ENCODE measurements at places on chromosomes 11 and 22.

DNA sequence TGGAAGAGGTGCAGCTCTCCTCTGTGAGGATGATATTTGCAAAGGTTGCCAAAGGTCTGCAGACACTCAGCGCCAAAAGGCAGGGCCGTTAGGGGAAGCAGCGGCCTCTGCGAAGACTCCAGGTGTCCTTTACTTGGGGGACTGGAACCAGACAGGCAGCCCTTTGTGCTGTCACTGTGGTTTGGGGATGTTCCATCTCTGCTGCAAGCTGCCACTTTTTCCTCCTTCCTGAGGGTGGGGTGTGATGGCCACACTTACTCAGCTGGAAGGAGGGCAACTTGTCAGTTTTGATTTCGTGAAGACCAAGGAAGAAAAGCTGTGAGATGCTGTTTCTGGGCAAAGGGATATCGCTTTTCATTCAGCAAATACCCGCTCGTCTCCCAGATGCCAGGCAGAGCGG, 96.5 kb upstream of the PRR5 start:
- DNase-seq = no peak

DNA sequence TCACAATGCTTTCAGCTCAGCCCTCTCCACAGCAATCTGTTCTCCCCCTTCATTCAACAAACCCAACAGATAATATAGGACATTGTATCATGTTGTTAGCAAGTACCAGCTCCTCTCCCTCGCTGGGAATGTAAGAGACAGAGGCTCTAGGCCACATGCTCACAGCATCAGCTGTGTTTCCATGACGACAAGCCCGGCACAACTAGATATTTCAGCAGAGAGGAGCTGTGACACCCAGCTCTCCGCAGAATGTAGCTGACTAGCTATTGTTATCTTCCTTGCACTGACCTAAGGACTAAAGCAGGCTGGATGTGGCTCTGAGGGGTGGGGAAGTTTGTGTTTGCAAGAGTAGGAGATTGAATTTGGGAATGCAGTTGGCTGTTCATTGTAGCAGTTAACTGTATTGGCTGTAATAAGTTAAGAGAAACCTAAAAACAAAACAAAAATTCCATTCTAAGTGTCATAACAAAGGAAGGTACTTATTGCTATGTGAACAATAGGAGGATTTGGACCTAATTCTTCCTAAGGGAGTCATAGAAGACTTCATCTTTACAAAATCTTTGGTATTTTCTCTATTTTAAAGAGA, 28.0 kb upstream of the RRAS2 start:
- DNase-seq = no peak

DNA sequence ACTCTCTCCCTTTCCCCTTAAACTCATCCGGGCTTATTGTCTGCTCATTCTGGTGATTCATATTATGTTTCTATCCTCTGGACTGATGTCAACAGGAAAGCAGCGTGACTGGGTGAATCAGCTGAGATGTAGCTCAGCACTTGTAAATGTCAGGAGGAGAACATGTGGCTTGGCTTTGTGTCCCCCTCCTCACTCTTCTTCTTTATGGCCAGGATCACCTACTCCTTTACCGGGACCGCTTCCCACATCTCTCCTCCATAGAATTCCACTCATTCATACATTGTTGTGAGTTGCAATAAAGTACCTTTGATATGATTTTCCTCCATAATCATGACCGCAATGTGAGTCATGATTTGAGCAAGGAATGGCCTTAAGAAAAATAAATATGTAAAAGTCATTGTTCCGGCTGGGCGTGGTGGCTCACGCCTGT, 15.8 kb upstream of the SYN3 start:
- peak; percentile 64 for DNase-seq

GRCh38 chr22:27466229-27466628, 335.3 kb downstream of the MN1 start:
- no peak for DNase-seq

- DNase-seq = no peak
These were observed at the start of gene MDK for GRCh38 chr11:46381048-46381818. Gene MDK (plus strand): TSS chr11:46381669. CDS start chr11:46382058, 389 bp downstream.

DNA sequence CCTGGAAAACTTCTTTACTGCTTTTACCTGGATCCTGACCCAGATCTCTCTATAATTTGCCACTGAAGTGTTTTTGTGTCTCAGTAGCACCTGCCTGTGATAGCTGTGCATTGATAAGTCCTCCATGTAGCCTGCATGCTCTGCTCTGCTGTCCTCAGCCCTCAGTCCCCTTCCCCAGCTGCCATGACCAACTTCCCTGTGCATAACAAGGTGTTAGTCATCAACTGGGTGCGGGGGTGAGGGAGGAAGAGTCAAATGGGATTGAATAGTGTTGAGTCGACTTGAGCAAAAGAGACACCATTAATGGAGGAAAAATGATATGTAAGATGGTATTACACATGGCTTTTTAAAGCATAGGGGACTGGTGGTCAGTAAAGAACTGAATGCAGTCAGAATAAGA, 92.2 kb upstream of the PLET1 start:
- DNase-seq = no peak

- no peak for DNase-seq
These were observed 21.8 kb downstream of the OR5AN1 start for GRCh38 chr11:59380263-59381059.

- DNase-seq = no peak
These were observed 54.7 kb downstream of the TRMU start for GRCh38 chr22:46390105-46390651.

DNA sequence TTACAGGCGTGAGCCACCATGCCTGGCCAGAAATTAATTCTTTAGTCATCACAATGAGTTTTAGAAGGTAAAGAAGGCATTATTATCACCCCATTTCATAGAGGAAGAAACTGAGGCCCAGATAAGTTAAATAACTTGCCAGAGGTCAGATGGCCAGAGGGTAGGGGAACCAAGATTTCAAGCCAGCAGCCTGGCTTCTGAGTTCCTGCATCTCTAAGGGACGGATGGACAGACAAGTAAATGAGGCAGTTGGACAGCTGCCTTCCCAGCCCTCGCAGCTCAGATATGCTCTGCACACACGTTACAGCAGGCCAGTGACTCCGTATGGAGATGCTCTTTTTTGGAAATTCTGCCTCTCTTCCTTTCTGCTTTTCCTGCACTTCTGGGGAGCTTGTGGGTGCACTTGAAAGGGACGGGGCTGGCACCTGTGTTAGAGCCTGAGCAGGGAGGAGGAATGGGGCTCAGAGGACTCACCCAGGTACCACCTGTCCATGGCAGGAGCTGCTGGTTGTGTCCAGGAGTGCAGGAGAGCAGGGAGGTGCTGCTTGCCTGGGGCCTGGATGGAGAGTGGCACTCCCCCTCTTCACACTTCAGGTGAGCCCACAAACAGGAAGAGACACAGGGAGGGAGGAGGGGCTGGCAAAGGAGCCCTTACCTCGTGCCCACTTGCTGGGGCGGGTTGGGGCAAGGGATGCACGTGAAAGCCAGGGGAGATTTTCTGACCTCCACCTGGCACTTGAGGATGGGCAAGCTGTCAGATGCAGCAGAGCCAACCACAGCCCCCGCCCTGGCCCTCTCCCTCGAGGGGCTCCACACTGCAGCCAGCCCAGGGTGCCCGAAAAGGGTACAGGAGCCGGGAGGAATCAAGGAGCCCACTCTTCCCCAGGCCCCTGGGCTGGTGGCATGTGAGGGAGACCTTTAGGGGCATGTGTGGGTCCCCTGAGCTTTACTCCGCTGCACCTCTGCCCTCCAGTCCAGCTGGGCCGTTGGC, 3.3 kb upstream of the FXYD2 start:
- no peak for DNase-seq

DNA sequence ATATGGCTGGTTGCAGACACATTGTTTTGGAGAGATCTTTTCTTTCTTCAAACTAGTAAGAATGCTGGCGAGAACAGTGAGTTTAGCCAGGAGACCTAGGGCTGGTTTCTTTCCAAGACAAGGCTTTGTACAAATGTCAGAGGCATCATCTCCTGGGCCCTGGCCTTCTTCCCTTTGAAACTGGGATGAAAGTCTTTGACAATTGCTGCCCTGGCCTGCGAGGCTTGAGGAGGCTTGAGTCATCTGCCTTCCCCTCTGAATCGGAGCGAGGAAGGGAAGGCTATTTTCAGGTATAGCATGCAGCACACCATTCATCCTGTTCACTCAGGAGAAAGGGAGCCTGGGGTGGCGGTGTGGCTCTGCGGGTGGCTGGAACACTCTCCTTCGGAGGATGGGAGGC, 21.5 kb upstream of the PARVG start:
- no peak for DNase-seq

DNA sequence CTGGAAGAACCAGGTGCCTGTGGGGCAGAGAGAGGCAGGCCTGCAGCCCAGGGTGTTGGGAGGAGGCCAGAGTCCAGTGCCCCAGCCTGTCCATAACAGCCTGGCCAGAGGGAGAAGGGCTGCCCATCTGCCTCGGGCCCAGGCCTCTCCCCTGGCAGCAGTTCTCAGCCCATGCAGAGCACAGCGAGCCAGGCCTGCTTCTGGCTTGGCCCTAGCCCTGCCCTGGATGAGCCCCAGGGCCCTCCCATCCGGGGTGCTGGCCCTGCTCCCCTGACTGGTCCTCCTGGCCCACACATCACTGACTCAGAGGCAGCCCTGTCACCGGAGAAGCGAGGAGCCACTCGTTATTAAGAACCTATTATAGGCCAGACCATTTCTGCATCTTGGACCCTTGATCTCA, 19.7 kb upstream of the MYRF start:
- DNase-seq = no peak

GRCh38 chr22:24997023-24997422, 44.5 kb downstream of the KIAA1671 start:
- DNase-seq = no peak

DNA sequence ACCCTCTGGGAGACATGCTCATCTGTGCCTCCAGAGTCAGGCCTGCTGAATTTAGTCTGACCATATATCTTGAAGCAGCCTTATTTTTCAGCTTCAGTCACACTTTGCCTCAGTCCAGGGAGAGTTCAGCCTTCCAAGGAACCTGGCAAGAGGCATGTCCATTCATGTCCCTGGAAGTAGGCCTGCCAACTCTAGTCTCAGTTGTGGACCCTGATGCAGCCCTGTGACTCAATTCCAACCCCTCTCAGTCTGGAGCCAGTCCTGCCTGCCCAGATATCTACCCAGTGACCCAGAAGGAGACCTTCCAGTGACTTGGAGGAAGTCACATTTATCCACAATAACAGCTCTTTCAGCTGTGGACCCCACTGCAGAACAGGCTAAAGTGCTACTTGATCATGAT, 566.6 kb downstream of the TMEM135 start:
- DNase-seq = peak; percentile 14

- DNase-seq = no peak
These were observed 4.7 kb upstream of the JAM3 start for GRCh38 chr11:134063991-134064747.

DNA sequence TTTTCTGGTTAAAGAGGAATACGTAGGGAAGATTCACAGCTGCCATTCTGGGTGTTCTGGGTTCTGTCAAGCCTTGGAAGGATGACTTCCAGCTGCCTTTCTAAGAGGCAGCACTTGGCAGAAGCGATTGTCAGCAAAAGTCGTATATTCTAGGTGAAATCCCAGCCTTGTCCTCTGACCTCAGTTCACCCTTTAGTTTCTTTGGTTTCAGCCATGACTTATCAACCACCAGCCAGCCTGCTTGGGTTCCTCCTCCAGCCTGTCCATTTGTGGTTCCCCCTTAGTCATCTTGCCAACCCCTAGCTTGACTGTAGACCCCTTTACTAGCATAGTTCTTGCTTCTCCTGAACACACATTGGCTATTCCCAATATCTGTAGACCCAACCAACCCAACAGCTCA, 102.3 kb upstream of the CD44 start:
- DNase-seq = no peak

DNA sequence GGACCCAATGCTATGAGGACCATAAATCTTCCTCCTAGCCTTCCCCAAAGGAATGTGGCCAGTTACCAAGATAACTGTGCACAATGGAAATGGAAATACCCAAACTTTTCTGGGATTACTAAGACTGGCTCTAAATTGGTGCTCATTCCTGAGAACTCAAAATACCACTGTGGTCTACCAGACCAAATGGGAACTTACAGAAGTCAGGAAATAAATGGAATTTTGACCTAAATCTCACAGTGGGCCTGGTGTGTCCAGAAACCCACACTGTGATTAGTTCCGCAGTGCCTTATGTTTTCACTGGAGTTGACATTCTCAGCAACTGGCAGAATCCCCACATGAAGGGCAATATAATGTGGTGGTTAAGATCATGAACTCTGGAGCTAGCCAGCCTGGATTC, 99.4 kb upstream of the ZC3H12C start:
- no peak for DNase-seq

- no peak for DNase-seq
These were observed 20.8 kb upstream of the CLNS1A start for GRCh38 chr11:77658213-77659013.

DNA sequence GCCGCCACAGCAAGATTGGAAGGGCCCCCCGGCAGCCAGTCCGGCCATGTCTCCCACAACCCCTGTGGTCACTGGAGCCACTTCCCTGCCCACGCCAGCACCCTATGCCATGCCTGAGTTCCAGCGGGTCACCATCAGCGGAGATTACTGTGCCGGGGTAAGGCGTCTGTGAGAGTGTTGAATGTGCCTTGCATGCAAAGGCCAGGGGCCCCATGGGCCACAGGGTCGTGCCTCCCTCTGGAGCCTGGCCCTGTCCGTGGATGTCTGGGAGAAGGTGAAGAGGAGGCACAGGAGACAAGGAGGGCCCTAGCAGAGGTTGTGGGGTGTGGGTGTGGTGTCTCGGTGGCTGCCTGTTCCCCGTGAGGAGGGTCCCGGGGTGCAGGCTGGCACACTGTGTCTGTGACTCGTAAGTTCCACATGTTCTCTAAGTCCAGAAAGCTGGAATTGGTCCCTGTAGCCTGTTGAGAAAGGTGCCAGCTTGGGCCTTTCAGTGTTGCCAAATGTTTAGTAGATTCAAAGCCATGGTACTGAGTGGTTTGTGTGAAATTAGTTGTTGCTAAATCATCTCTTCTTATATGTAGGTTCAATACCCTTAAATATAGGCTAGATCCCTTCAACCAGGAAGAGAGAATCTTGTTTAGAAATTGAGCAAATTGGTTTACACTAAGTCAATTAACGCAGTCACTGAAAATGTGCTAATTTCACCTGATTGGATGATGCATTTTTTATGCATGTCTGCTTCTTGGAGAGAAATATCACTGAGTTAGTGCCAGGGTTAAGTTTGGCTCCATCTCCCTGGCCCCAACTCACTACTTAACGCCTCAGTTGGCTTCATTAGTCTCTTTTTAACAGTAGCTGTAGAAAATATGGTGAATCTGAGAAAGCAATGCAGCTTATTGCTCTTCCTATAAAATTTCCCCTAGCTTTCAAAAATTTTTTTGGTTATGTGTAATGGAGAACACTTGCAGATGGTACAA, 23.8 kb downstream of the AMPD3 start:
- no peak for DNase-seq

- no peak for DNase-seq
These were observed 14.3 kb downstream of the RNF215 start for GRCh38 chr22:30372915-30373314.

All from epithelial cell of prostate (primary cell).